ENCODE measurements at places on chromosomes 11 and 22.

- peaks cover 2% of the 10 kb centered on the region for H3K36me3 ChIP-seq
- no peak overlapping the region for H3K4me3 ChIP-seq
- H3K27ac ChIP-seq, result no peak overlapping the region
- peaks cover 37% of the 10 kb centered on the region for H3K4me1 ChIP-seq
- peaks cover 8% of the 10 kb centered on the region for H3K27me3 ChIP-seq
These were observed 17.3 kb downstream of the EPS8L2 start for GRCh38 chr11:723120-723883.

- no peaks in the 10 kb centered on the region for H3K4me1 ChIP-seq
- no peak overlapping the region for H3K4me3 ChIP-seq
- H3K27me3 ChIP-seq, result no peaks in the 10 kb centered on the region
- DNase-seq, result no peak
- H3K27ac ChIP-seq, result no peak overlapping the region
These were observed 41.1 kb downstream of the TRIM66 start for GRCh38 chr11:8641332-8641731.

DNA sequence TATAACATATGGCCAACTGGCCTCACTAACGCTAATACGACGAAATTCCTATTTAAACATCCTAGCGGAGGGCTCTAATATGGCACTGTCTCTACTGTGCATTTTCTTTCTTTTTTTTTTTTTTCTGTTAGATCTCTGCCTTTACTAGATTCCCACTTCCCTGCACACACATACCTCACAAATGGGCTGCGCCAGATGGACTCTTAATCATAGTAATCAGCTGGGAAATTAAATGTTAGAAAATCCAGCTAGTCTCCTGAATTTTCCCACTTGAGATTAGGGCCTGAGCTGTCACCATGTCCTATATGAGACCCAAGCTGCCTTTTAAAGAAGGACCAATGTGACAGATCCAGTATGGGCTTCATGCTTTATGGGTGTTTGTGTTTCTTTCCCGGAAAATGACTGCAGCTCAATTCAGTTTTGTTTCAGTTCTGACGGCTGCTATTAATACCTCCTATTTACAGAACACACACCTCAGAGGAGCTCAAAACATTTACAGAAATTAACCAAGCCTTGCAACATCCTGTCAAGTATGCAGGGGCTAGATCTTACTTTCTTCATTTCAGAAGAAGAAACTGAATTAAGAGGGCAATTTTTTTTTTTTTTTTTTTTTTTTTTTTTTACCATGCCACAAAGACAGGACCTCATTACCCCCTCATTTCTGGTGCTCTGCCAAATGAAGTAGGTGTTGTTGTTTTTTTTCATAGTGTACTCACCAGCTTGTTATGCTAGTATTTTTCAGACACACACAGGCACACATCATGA lies 49.8 kb upstream of the BLID start:
- H3K4me3 ChIP-seq, result no peak overlapping the region
- H3K27ac ChIP-seq, result no peak overlapping the region
- H3K27me3 ChIP-seq, result no peaks in the 10 kb centered on the region
- DNase-seq, result no peak

- no peaks in the 10 kb centered on the region for H3K27me3 ChIP-seq
- no peak overlapping the region for H3K27ac ChIP-seq
- no peak for DNase-seq
- no peaks in the 10 kb centered on the region for H3K4me1 ChIP-seq
- no peaks in the 10 kb centered on the region for H3K36me3 ChIP-seq
These were observed 108.2 kb downstream of the RRM1 start for GRCh38 chr11:4202749-4203148.

GRCh38 chr11:3671334-3672254 lies at the start of gene CHRNA10:
Gene CHRNA10, minus strand, starts transcription at chr11:3671384. Its CDS starts 72 bp downstream, at chr11:3671312.
- no peak for DNase-seq
- H3K4me1 ChIP-seq, result no peaks in the 10 kb centered on the region
- H3K36me3 ChIP-seq, result peaks cover 100% of the 10 kb centered on the region
- H3K27ac ChIP-seq, result no peak within 1 kb of the TSS
- no peaks in the 10 kb centered on the region for H3K27me3 ChIP-seq
- no peak within 1 kb of the TSS for H3K4me3 ChIP-seq
